Fibroblast of lung (primary cell): ENCODE measurements at places on chromosomes 16 and 17. TPM values are rescaled to one million over a fixed set of nuclear protein-coding genes. Genes with fewer than 3 reads are reported as not detected.

- peak; percentile 84 for DNase-seq
- no peak overlapping the region for H3K27ac ChIP-seq
- no peak overlapping the region for H3K4me3 ChIP-seq
- no peaks in the 10 kb centered on the region for H3K36me3 ChIP-seq
Measured at GRCh38 chr16:17511340-17511739, 40.6 kb upstream of the XYLT1 start.

GRCh38 chr16:57277586-57277985 lies 6.9 kb downstream of the PLLP start:
- H3K4me3 ChIP-seq, result no peak overlapping the region
- peak; percentile 88 for DNase-seq
- no peaks in the 10 kb centered on the region for H3K36me3 ChIP-seq
- no peak overlapping the region for H3K27ac ChIP-seq
- peaks cover 6% of the 10 kb centered on the region for H3K27me3 ChIP-seq

The CLEC3A gene
- not detected in 2 replicates for total RNA-seq

The PIK3R6 gene
- total RNA-seq, result not detected in 2 replicates

The C17orf78 gene
- total RNA-seq, result not detected in 2 replicates

The HSF5 gene
- total RNA-seq, result under 0.01 TPM in 2 replicates

- no peak overlapping the region for H3K27ac ChIP-seq
- H3K4me3 ChIP-seq, result no peak overlapping the region
- no peak for DNase-seq
- no peaks in the 10 kb centered on the region for H3K27me3 ChIP-seq
Measured at GRCh38 chr16:14020141-14020540, 51.0 kb upstream of the MRTFB start.

- no peaks in the 10 kb centered on the region for H3K4me1 ChIP-seq
- H3K4me3 ChIP-seq, result no peak overlapping the region
- peaks cover 3% of the 10 kb centered on the region for H3K27me3 ChIP-seq
- H3K36me3 ChIP-seq, result no peaks in the 10 kb centered on the region
Measured at GRCh38 chr17:8872036-8872704, 4.7 kb upstream of the PIK3R6 start.

- no peaks in the 10 kb centered on the region for H3K27me3 ChIP-seq
- peak overlapping the region; percentile 55 for H3K27ac ChIP-seq
- peaks cover 24% of the 10 kb centered on the region for H3K4me1 ChIP-seq
- DNase-seq, result no peak
- H3K4me3 ChIP-seq, result no peak overlapping the region
- H3K36me3 ChIP-seq, result no peaks in the 10 kb centered on the region
Measured at GRCh38 chr17:45345246-45345553, 28.4 kb upstream of the MAP3K14 start.

DNA sequence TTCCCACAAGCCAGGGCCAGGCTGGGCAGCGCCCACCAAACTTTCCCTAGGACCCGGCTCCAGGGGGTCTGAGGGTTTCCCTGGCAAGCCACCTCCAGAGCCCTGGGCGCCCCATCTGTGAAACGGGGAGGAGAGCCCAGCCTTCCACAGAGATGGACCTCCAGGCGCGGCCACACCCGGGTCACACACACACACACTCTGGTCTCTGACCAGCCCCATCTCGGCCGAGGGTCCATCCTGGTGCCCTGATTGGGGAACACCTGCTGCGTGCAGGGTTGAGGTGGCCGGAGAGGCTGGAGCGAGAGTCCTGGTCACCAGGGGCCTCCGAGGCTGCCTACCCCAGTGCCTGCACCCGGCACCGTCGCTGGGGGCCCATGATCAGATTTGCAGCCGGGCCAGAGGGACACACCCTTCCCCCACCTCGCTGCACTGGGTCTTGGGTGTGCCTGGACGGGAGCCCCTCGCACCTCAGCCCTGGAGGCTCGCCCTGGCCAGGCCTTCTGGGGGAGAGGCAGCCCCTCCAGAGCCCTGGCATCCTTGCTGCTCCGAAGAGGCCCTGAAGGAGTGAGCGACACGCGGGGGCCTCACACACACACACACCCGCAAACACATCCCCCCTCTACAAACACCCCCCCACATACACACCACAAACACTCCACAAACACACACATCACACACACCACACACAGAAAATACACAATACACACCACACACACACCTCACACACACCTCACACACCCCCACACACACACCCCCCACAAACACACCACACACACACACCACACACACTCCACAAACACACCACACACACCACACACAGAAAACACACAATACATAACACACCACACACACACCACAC lies 29.7 kb downstream of the SLC25A10 start:
- no peak for DNase-seq
- H3K27ac ChIP-seq, result no peak overlapping the region
- H3K27me3 ChIP-seq, result no peaks in the 10 kb centered on the region
- no peak overlapping the region for H3K4me3 ChIP-seq
- no peaks in the 10 kb centered on the region for H3K4me1 ChIP-seq

DNA sequence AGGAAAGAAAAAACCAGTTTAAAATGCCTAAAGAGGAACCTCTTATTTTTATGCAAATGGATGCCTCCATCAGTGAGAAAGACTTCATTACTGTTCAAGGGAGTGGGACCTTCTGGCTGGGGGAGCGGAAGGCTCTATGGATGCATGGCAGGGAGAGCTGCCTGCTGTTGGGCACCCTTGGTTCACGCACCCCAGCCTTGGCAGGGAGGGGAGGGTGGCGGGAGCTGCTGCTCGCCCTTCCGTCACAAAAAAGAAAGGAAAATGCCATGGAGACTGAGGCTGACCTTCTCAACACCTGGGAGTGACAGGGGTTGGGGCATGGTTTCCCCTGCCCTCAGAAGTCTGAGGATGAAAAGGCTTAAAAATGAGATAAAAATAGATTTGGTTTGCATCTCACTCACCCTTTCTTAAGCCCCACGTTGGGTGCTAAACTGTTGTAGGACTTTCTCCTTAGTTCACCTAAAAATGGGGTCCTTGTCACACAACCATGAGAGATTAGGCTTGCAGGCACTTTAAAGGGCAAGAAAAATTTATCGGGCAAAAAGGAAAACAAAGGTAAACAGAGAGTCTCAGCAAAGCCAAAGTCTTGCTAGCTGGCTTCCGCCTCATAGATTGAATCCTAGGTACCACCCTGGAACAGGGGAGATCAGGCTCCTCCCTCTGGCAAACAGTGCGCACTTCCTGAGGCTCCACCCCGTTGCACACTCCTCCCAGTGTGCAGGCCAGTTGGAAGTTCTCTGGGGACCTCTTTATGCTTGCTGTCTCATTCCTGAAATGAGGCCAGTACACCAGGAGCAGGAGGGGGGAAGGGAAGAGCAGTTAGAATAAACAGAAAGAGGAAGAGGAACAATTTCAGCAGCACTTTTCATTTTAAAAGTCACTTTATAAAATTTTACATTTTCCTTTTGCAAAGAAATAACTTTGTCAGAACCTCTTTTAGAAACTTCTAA lies 31.6 kb downstream of the PHKB start:
- DNase-seq, result peak; percentile 39
- no peak overlapping the region for H3K4me3 ChIP-seq
- no peaks in the 10 kb centered on the region for H3K27me3 ChIP-seq
- H3K36me3 ChIP-seq, result no peaks in the 10 kb centered on the region
- peak overlapping the region; percentile 38 for H3K27ac ChIP-seq

The C17orf100 gene
- 0.26 and 0.33 TPM in 2 replicates for total RNA-seq

- no peak overlapping the region for H3K27ac ChIP-seq
- no peak overlapping the region for H3K4me3 ChIP-seq
- H3K4me1 ChIP-seq, result no peaks in the 10 kb centered on the region
- H3K27me3 ChIP-seq, result no peaks in the 10 kb centered on the region
- H3K36me3 ChIP-seq, result no peaks in the 10 kb centered on the region
- no peak for DNase-seq
Measured at GRCh38 chr16:83105279-83106077, 478.7 kb downstream of the CDH13 start.

GRCh38 chr17:80766290-80766855 lies 221.7 kb downstream of the RPTOR start:
- H3K4me3 ChIP-seq, result no peak overlapping the region
- peaks cover 5% of the 10 kb centered on the region for H3K4me1 ChIP-seq
- H3K36me3 ChIP-seq, result no peaks in the 10 kb centered on the region
- no peak for DNase-seq

DNA sequence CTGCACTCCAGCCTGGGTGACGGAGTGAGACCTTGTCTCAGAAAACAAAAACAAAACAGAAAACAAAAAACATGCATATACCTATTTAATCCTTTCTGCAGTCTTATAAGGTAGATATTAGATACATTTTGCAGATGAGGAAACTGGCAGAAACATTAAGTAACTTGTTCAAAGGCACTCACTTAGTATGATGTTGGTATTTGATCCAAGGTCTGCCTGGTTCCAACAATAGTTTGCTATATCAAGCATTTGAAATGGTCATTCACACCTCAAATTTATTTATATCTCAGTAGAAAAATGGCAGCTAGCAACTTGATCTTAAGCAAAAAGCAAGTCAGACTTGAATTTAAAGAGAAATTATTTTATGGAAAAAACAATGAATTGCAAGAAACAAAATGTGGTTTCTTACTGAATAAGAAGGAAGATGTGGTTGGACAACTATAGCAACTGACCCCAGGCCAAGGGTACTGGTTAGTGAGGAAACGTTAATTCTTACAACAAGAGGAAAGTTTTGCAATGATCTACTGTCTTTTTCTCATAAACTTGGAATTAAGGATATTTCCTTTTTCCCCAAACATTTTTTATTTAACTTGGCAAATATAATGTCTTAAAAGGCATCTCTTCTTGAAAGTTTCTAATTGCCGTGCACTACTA lies 19.7 kb downstream of the DHRS7B start:
- no peak for DNase-seq
- H3K4me3 ChIP-seq, result no peak overlapping the region
- H3K4me1 ChIP-seq, result no peaks in the 10 kb centered on the region
- H3K27me3 ChIP-seq, result no peaks in the 10 kb centered on the region
- H3K36me3 ChIP-seq, result no peaks in the 10 kb centered on the region

The ZNF19 gene
- total RNA-seq, result 3.3 and 3.9 TPM in 2 replicates

GRCh38 chr16:72736074-72736473 lies 311.9 kb downstream of the ZFHX3 start:
- no peak overlapping the region for H3K27ac ChIP-seq
- no peaks in the 10 kb centered on the region for H3K4me1 ChIP-seq
- H3K36me3 ChIP-seq, result no peaks in the 10 kb centered on the region
- no peak overlapping the region for H3K4me3 ChIP-seq
- no peaks in the 10 kb centered on the region for H3K27me3 ChIP-seq

DNA sequence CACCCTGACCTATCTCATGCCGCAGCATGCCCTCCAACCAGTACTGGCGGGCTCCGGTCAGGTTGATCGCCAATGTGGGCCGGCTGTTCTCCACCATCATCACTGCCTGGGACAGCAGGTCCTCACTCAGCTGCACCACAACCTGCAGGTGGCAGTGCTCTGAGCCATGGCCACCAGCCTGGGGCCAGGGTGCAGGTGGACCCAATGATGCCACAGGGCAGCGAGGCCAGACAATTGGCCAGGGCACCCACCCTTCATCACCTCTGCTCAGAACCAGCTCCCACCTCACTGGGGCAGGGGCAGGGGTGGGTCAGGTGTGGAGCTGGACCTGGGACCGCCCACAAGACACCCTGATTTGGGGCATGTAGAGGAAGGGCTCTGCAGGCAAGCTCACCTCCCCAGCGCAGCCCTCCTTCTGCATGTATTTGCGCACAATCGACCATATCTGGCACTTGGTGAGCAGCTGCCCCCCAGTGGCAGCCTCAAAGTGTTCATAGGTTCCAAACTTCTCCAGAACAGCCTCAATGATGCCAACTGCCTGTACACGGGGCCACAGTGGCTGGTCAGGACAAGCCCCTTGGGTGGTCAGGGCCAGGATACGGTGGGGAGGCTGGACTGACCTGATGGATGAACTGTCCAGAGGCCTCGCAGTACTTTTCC lies 4.2 kb downstream of the MATCAP1 start:
- peaks cover 15% of the 10 kb centered on the region for H3K4me1 ChIP-seq
- H3K27me3 ChIP-seq, result no peaks in the 10 kb centered on the region
- no peak overlapping the region for H3K27ac ChIP-seq
- H3K4me3 ChIP-seq, result no peak overlapping the region
- DNase-seq, result no peak

DNA sequence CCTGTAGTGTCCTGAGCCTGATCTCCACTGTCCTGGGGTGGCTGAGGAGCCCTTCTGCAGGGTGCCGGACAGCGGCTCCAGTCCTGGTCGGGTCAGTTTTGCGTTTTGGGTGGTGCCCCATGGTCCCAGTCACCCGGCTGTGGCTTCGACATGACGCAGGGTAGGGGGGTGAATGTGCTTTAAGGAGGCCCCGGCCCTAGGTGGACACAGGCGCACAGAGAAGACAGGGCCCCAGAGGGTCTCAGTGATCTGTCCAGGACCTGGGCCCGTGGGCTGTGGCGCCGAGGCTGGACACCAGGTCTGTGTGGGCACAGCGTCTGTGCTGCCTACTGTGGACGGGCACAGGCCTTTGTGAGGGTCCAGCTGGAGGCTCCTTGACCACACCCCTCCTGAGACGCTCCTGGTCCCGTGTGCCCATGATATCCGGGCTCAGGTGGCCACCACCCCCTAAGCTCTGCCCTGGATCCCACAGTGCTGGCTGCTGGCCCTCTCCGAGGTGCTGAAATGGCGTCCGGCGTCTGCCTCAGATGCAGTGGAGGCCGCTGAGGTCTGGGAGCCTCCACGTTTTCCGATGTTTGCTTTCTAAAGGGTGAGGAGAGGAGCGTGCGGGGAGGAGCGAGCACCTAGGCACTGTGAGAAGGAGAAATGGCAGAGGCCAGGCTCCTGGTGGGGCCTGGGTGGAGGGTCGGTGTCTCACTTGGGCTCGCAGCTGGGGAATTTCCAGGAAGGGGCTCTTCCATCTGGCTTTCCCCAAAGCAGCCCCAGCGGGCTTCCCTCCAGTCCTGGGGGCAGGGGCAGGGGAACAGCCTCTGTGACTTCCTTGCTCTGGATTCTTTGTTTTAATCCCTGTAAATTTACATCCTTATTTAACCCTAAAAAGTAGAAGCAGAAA lies 56.1 kb upstream of the ACSF3 start:
- peak; percentile 17 for DNase-seq
- no peaks in the 10 kb centered on the region for H3K4me1 ChIP-seq
- H3K4me3 ChIP-seq, result no peak overlapping the region
- H3K36me3 ChIP-seq, result no peaks in the 10 kb centered on the region

DNA sequence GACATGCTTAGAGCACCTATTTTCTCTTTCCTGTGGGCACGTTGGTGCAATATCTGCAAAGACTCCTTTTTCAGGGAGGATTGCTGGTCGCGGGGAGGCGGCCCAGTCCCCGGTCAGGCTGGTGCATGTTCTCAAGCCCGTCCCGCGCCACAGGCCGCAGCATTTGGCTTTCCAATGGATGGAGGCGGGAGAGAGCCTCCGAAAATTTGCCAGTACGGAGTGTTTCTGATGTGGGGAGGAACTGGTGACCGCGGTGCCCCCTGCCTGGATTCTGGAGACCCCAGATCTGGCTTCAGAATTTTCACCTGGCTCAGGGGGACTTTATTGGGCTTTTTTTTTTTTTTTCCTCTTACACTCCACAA lies 2.3 kb downstream of the CMIP start:
- H3K27me3 ChIP-seq, result peaks cover 17% of the 10 kb centered on the region
- H3K36me3 ChIP-seq, result no peaks in the 10 kb centered on the region
- DNase-seq, result no peak
- H3K4me3 ChIP-seq, result peak overlapping the region; percentile 85
- H3K27ac ChIP-seq, result no peak overlapping the region

- no peaks in the 10 kb centered on the region for H3K36me3 ChIP-seq
- no peak overlapping the region for H3K4me3 ChIP-seq
- DNase-seq, result peak; percentile 82
Measured at GRCh38 chr17:56292010-56292409, 138.7 kb downstream of the ANKFN1 start.

The CBX2 gene
- 0.83 and 1.3 TPM in 2 replicates for total RNA-seq
